ACHN (cell line): ENCODE measurements at places on chromosomes 12 and 14.

DNA sequence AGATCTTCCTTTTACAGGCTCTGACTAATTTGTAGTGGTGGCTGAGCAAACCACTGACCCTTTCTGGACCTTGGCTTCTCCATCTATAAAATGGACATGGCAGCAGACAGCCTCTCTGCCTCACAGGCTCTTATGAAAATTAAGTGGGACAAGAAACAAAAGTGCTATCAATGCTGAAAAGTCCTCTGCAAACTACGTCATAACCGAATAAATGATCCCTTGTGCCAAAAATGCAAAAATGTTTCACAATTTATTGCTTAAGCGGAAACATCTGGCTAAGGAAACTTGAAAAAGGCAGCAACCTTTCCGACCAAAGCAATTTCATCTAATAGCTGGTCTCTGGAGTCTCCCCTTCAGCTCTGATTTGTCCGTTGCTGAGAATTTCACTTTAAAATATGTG is 108.5 kb upstream of the PLXNC1 start:
- DNase-seq, result no peak

DNA sequence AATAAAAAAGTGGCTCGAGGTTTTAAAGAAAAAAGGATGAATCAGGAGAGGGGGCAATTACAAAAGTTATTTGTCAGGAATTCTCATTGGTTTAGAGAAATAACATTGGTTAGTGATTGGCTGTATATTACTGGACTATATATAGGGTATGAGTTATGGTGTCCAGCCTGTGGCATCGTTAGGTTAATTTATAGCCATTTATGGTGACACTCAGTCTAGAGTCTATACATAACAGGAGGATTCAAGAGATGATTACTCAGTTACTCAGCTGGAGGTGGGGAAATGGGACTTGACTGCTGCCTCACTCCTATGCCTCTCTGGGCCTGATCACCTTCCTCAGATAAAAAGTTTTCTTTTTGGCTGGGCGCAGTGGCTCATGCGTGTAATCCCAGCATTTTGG is 25.6 kb upstream of the NFYB start:
- no peak for DNase-seq

- no peak for DNase-seq
These were observed 19.3 kb downstream of the MBIP start for GRCh38 chr14:36301159-36301558.

DNA sequence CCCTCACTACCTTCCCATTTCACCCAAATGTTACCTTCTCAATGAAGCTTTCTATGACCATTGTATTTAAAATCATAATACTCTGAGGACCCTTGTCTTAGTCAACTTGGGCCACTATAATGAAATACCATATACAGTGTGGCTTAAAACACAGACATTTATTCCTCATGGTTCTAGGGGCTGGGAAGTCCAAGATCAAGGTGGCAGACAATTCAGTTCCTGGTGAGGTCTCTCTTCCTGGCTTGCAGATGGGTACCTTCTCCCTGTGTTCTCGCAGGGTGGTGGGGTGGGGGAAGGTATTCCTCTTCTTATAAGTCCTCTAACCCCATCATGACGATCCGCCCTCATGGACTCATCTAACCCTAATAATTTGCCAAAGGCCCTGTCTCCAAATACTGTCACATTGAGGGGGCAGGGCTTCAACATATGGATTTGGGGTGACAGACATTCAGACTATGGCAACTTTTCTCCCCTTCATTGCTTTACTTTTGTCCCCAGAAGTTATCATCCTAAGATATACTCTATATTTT is 163.7 kb upstream of the PWP1 start:
- no peak for DNase-seq

GRCh38 chr12:2618291-2618995 is 176.3 kb upstream of the FKBP4 start:
- DNase-seq, result no peak
